ENCODE measurements at places on chromosomes 16 and 17.

DNA sequence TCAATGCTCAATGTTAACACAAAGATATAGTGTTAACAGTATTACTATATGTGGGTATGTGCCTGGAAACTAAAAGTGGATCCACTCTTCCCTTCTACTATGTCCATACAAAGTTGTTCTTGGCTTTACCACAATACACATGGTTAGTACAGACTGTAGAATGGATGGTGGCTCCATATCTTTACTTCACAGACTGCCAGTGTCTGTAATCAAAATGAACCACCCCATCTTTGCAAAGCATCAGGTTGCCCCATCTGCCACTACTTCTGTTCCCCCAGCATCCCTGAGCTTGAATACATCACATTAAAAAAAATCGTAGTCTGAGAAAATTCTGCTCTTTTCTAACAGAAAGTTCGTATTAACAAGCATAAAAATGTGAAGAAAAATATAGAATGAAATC, 30.0 kb downstream of the USP32 start:
- DNase-seq = no peak

DNA sequence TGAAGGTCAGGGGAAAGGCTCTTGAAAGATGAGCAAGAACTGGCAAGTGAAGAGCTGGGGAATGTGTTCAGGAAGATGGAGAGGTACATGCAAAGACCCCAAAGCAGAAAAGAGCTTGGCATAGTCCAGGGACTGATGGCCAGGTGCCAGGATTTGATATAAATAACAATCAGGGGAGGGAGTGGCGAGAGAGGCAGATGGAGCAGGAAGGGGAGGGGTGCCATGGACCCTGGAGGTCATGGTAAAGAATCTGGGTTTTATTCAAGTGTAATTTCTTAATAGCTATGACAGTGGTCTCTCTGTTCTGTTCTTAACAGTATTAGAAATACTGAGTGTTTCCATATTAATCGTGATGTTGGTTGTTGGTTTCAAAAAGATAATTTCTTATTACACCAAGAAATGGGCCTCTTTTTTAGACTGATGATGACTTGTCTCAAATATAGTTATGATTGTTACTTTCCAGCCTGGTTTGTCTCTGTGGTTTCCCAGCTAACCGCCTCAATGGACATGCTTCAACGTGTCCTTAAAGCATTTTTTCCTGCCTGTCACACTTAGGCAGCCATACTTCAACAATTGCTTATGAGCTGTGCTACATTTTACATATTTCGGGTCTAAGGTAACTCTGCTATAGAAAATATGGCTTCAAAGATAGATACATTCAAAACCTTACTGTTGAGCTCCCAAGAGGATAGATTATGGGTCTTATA, 49.4 kb downstream of the MYH10 start:
- no peak for DNase-seq

GRCh38 chr16:47310792-47311211, 150.1 kb downstream of the ITFG1 start:
- no peak for DNase-seq

- DNase-seq = no peak
Measured at GRCh38 chr16:11913425-11914079, 2.2 kb downstream of the GSPT1 start.

DNA sequence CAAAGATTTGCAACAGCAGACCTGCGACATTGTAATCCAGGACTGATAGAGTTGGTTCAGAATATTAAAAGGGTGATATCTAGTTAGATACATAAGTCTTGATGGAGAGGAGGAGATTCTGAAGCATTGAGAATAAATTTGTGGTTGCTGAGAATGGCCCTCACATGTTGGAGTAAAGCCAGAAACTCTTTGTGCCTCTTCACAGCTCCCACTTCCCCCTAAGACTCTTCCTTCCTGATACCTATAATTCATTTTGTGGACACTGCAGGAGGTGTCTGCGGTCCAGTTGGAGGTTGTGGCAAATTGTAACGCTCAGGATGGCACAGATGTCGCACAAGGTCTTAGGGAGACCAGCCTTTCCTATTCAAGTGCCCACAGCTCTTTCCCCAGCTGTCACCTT, 17.5 kb downstream of the WWOX start:
- no peak for DNase-seq

DNA sequence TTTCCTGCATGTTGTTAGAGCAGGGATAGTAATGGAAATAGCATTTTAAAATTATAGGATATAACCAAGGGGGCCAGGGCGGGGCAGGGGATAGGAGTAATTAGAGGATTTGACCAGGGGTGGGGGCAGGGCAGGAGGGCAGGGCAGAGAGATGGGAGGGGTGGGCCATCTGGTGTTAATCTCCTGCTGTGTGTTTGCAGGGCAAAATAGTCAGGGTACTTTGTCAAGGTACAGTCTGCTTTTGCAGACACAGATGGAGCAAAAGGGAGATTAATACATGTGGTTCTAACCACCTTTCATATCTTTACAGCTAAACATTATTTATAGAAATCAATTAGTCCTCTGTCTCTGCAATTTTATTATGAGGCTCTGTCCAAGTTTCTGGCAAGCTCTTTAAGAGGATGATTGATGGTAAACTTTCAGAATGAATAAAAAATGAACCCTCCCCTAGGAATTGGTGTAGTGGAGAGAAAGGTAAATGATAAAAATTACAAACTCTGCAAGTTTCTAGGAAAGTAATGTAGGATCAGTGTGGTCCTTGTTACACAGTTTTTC, 6.6 kb downstream of the ANKFN1 start:
- no peak for DNase-seq

DNA sequence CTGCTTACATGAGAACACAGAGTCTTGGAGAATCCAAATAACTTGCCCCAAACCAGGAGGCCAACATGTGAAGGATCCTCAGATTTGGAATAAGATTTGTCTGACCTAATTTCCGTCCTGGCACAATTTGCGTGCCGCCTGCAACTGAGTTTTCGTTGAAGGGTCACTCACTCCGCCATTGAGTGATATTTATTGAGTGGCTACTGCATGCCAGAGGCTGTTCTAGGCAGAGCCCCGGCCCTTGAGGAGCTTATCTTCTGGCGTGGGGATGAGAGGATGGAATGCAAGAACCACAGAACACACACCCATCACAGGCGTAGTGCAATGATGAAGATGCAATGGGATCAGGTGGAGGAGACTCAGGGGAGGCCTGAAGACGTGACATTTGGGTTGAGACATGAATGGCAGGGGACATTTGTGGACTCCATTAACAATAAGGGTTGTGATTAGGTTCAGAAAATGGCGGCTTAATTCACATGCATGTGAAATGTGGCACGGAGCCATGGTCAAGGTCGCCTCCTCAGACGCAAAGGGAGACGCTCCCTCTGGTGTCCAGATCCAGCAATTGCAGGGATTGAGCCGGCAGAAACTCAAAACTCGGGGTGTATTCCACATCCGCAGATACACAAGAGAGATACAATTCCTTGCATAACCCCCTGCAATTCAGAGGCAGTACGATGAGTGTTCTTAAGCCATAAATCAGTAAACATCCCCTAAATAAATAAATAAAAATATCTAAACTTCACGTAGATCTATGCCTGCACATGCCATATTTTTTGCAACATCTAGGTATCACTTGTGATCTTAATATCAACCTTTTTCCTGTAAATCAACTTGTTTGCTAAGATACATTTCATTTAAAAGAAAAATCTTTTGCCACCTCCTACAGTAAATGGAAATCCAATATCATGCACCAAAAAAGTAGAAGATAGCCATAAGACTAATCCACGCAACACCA, 57.9 kb upstream of the CACNG4 start:
- DNase-seq = peak; percentile 79

- no peak for DNase-seq
Measured at GRCh38 chr17:35726127-35726952, 5.1 kb upstream of the RASL10B start.

DNA sequence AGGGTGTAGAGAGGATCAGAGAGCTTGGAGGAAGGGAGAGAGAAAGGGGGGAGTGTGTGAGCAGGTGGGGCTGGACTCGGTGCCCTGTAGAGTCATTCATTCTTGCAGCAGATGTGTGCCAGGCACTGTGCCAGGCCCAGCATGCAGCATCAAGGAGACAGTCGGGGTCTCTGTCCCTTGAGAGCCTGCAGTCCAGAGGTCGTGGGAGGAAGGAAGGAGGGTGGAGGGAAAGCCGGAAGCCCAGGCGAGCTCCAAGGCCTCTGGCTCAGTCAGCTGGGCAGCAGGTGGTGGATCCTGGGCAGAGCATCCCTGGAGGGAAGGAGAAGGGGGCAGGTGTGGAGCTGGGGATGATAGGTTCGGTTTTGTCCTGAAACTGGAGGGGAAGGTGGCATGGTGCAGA, 27.5 kb downstream of the EPN2 start:
- DNase-seq = no peak

- DNase-seq = no peak
Measured at GRCh38 chr17:8467527-8467926, 31.8 kb downstream of the NDEL1 start.

- peak; percentile 14 for DNase-seq
Measured at GRCh38 chr16:83581994-83582747, 225.6 kb upstream of the HSBP1 start.

Data from left forelimb (tissue), 1 donor.